ENCODE measurements at places on chromosomes 4 and X. TPM values are rescaled to one million over a fixed set of nuclear protein-coding genes. Genes with fewer than 3 reads are reported as not detected.

GRCh38 chrX:51802917-51803688 is 59.9 kb downstream of the GSPT2 start:
- no peak for DNase-seq

DNA sequence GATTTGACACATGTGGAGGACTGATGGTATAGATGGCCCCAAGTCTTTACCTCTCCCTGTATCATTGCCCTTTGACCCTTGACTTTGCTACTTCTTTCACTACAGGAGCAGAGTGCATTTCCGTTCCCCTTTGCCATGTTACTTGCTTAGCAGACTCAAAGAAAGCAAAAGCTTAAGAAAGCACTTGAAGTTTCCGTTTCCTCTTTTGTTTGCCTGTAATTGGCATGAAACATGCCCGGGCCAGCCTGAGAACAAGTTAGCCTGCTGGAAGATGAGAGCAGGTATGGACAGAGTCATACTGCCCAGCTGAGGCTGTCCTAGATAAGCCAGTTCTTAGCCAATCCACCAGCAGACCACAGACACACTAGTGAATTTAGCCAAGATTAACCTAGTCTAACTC is 206.0 kb downstream of the BCOR start:
- no peak for DNase-seq

The PDE6B gene
- total RNA-seq: 0.19 TPM

- no peak for DNase-seq
Measured at GRCh38 chrX:113975441-113975840, 608.4 kb upstream of the HTR2C start.

GRCh38 chr4:29453303-29453820 is 1266.8 kb upstream of the PCDH7 start:
- DNase-seq: no peak

- DNase-seq: no peak
Measured at GRCh38 chrX:108230574-108230973, 139.0 kb downstream of the ATG4A start.

DNA sequence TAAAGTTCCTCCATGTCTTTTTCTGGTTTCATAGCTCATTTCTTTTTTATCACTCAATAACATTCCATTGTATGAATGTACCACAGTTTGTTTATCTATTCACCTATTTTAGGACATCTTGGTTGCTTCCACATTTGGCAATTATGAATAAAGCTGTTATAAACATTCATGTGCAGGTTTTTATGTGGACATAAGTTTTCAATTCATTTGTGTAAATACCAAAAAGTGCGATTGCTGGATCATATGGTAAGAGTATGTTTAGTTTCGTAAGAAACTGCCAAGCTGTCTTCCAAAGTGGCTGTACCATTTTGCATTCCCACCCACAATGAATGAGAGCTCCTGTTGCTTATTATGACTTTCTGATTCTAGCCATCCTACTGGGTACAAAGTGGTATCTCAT is 36.3 kb upstream of the ZFX start:
- no peak for DNase-seq

DNA sequence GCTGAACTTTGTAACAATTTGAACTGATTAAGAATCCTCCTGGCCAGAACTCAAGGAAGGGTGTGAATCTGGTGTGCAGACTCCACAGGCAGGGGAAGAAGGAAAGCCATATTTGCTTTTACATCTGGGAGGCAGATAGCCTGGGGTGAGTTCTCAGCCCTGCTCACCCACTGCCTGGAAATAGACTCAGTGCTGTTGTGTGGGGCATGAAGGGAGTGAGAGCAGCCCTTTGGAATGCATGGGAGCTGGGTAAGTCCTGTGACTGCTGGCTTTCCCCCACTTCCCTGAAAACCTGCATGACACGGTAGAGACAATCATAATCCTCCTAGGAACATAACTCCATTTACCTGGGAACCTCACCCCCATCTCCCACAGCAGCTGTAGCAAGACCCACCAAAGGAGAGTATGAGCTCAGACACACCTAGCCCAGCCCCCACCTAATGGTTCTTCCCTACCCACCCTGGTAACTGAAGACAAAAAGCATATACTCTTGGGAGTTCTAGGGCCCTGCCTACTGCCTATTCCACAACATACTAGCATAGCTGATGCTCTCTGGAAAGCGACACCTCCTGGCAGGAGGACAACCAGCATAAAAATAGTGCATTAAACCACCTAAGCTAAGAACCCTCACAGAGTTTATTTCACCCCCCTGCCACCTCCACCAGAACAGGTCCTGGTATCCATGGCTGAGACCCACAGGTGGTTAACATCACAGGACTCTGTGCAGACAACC is 59.3 kb upstream of the UBQLN2 start:
- no peak for DNase-seq

The MAGEA12 gene
- not detected for total RNA-seq

- no peak for DNase-seq
Measured at GRCh38 chr4:74206088-74206825, 48.3 kb downstream of the MTHFD2L start.

GRCh38 chr4:81465406-81466340 is 6.0 kb downstream of the RASGEF1B start:
- no peak for DNase-seq

DNA sequence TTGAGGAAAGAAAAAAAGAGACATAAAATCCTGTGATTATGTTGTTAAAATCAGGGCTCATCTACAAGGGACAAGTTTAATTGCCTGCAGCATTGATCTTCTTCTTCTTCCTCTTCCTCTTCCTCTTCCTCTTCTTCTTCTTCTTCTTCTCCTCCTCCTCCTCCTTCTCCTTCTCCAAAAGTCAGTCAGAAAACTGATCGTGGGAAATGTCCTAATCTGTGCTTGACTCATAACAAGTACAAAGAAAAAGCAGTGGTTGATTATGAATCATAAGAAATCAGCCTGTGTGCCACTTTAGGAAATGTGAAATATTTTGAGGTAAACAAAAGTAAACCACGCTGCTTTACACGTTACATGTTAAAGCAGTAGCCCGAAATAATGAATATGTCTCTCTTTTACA is 2.7 kb upstream of the ATP10D start:
- no peak for DNase-seq

The DGKK gene
- not detected for total RNA-seq

GRCh38 chr4:15784959-15785634 is 7.0 kb downstream of the CD38 start:
- no peak for DNase-seq

- no peak for DNase-seq
Measured at GRCh38 chr4:145933134-145933533, 5.5 kb downstream of the ZNF827 start.

The SPIN3 gene
- 9.3 TPM for total RNA-seq

GRCh38 chrX:6184900-6185515 is 43.7 kb downstream of the NLGN4X start:
- DNase-seq: no peak

The EXOC1L gene
- total RNA-seq: not detected

- DNase-seq: no peak
Measured at GRCh38 chr4:157075401-157075800, 549 bp upstream of the GLRB start.

The INTS6L gene
- total RNA-seq: 14.9 TPM

The SHISA3 gene
- 1.5 TPM for total RNA-seq

DNA sequence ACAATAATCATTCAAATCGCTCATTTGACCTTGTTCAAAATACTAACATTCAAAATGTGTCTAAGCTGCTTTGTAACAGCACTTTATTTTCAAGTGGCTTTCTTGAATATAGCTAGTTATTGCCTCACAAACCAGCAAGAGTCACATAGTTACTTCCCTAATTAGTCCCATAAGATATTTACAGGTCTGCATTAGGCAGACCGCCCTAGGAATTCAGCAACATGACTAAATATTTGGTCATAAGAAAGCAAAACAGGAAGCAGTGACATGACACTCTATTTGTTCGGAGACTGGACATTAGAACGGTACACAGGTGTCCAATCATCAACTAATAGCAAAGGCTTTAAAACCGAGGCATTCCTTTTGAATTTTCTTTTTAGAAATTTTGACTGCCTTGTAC is 262.0 kb downstream of the COL25A1 start:
- no peak for DNase-seq

GRCh38 chr4:151865744-151866591 is 105.2 kb upstream of the GATB start:
- no peak for DNase-seq

The GRIPAP1 gene
- total RNA-seq: 28.0 TPM

The CLDN34 gene
- total RNA-seq: 0.26 TPM

The FGF13 gene
- 1.3 TPM for total RNA-seq

The RIPPLY1 gene
- total RNA-seq: not detected

DNA sequence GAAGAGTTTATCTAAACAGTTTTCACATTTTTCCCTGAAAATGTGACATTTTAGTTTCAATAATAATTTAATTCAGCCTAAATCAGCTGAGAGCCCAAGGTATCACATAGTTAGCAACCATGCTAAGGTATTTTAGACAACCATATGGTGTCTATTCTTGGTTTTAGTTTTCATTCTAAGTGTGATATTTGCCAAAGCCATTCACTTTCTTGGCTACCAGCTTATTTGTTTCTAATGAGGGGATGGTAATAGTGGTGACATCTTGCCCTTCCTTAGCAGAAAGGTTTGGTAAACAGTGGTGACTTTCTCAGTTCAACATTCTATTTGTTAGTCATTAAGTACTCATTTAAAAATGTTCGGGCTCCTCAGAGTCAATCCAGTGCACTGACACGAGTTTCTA is 854.9 kb upstream of the HTR2C start:
- DNase-seq: no peak

The PNMA6F gene
- total RNA-seq: not detected

Measured in esophagus squamous epithelium (tissue), 5 donors.